ENCODE measurements at places on chromosomes 6 and 20.

DNA sequence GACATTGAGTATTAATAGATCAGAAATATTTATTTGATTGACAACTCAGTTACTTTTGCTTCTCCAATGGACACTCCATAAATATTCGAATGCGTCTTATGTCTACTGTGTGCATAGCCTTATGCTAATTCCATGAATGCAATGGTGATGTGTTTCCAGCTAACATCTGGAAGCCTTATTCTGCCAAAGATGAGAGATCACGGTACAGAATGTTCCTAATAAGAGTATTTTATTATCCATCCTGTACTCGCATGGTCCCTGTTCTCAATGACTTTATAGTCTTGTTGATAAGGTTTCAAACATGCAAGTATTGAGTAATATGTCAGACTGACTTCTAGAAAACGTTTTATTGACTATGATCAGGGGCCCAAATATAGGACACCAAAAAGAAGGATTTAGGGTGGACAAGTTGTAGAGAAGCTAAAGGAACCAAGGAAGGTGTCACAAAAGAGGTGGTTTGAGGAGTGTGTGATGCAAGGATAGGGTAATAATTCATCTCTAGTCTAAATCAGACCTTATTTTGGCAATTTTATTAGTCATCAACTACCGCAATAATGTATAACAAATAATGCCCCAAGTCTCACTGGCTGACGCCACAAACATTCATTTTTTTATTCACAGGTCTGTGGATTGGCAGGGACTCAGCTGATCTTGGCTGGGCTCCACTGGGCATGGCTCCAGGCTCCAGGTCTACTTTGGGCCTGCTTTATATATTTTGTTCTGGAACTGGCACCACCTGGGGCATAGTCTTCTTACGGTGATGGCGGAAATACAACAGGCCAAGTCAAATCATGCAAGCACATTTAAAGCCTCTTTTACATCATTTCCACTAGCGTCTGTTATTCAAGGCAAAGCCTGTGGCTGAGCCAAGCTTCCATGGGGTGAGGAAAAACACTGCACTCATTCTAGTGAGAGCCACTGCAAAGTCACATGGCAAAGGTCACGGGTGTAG, 24.5 kb upstream of the CD83 start:
- DNase-seq, result no peak

- DNase-seq, result no peak
Observed at GRCh38 chr20:58621906-58622548, 29.1 kb upstream of the STX16 start.

- no peak for DNase-seq
Observed at GRCh38 chr6:166664135-166664534, 37.1 kb upstream of the RPS6KA2 start.

DNA sequence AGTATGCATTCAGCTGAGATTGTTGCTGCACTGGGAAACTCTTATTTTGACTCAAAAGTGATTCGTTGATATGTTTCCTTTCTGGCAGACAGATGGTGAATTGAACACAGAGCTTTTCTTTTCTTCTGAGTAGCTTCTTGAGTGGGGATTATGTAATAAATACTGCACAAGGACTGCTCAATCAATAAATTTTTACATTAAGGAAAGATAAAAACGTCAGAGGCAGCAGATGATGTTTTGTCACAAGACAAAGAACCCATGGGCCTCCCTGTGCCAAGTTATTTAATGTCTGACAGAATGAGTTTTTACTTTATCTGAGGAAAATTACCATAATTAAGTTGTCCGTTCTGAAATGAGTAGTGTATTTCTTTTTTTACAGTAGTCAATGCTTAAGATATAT, 460.3 kb downstream of the UTRN start:
- DNase-seq, result no peak

- no peak for DNase-seq
Observed at GRCh38 chr6:24667378-24667803, 514 bp downstream of the ACOT13 start.

DNA sequence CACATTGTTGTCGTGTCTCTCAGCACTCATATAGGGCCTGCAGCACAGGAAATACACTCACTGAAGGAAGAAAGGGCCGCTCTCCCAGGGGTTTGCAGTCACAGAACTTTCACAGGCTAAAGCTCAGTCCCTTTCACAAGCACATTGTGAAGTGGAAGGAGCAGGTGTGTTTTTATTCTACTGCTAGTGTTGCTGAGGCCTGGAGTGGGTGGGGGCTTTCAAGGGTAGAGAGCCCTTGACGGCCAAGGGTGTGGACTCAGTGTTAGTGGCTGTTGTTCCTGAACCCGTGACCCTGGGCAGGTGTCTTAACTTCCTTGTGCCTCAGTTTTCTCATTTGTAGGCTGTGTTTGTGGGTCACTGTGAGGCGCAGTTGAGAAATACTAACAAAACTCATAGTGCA, 66.2 kb upstream of the SLC22A1 start:
- no peak for DNase-seq

DNA sequence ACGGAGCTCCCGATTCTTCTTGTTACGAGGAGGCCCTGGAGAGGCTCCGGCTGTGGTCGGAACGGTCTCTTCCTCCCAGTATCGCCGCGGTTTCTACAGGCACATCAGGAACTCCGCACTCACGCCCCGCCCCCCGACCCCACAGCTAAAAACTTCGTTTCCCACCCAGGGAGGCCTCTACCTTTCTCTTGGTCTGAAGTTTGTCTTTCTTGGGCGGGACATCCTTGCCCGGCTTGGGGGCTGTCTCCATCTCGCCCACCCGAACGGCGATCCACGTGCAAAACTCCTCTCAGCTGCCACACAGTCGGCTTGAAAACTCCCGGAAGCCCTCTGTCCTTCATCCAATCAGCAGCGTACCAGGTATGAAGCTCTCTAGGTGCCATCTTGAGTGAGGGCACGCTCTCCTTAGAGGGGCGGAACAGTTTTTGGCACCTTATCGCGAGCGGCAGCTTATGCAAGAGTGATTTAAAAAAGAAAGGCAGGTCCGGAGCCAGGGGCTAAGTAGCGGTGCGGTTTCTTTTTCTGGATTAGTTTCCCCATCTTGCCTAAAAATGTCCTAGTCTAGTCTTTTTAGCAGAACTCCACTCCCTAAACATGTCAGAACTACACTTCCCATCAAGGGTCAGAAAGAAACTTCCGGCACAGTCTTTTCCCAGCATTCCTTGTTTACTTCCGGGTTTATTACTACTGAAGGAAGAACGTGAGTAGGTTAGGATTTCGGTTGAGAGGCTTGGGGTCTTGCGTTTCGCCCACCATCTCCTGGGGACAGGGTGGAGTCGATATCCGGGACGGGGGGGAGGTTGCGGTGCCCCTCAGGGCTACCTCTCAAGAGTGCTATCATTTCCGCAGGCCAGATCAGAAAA, at the start of the genes PFDN6 and WDR46:
PFDN6 (plus strand) TSS at position 681 of the 863 bp plus-strand sequence. CDS start 256 bp downstream, outside the sequence.
WDR46 (minus strand) TSS at position 319 of the 863 bp plus-strand sequence; CDS start at position 250, 69 bp downstream.
- peak; percentile 92 for DNase-seq

DNA sequence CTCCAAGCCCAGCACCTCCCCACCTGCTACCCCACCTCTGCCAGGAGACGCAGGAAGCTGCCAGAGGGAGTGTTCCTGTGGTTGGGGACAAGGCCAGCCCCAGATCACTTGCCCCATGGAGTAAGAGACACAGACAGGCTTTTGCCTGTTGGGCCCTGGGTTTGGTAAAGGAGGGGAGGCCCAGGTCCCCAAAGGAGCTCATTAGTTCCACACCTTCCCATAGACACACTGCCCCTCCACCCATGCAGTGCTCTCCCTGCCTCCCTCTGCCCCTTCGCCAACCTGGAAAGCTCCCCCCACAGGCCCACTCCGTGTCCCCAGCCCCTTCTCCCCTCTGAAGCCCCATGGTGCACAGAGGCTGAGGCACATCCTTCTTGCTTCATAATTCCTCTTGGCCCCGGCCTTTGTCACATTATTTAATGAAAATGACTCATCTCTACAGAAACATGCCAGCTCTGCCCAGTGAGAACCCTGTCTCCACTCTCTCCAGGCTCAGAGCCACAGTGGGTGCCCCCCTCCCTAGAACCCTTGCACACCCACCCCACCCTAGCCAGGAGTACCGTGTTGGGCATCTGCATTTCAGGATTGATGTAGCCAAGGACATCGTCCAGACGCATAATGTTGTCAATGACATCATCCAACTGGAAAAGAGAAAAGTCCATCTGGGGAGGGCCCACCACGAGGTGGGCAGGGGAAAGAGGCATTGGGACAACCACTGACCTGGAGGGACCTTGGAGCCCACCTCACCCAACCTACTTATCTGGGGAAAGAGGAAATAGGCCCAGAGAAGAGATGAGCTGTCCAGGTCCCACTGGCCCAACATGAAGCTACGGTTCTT, 46.0 kb downstream of the TFEB start:
- DNase-seq, result no peak

- peak; percentile 48 for DNase-seq
Observed at GRCh38 chr6:26205161-26205624, 118.0 kb downstream of the HFE start.

GRCh38 chr20:8376940-8377339, 244.9 kb downstream of the PLCB1 start:
- no peak for DNase-seq

DNA sequence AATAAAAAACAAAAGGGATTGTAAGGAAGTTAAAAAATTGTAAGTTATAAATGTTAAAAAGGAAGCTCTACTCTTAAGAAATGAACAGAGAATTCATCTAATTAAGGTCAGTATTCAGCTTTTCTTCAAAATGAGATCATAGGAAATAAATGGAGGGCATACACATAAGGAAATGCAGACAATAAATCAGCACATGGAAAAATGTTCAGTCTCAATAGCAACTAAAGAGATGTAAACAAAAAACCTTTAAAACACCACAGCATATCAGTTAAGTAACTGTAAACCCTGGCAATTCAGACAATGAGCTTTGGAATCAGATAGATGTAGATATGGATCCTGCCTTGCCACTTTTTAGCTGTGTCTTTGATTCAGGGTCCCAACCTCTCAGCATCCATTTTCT, 24.0 kb upstream of the CLIC5 start:
- no peak for DNase-seq

DNA sequence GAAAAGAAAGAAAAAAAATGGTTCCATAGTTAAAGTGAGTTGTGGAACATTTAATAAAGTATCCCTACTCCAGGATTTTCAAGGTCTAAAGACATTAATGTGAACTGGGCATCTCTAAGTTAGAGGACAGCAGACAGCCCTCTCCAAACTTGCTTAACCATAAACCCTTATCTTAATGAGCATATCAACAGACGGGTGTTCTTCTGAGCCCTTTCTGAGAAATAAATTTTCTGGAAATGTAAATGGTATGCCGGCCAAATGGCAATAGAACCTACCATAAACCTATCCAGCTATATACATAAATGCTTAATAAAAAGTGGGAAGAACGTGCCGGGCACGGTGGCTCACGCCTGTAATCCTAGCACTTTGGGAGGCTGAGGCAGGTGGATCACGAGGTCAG, 12.5 kb downstream of the SLC18B1 start:
- no peak for DNase-seq

DNA sequence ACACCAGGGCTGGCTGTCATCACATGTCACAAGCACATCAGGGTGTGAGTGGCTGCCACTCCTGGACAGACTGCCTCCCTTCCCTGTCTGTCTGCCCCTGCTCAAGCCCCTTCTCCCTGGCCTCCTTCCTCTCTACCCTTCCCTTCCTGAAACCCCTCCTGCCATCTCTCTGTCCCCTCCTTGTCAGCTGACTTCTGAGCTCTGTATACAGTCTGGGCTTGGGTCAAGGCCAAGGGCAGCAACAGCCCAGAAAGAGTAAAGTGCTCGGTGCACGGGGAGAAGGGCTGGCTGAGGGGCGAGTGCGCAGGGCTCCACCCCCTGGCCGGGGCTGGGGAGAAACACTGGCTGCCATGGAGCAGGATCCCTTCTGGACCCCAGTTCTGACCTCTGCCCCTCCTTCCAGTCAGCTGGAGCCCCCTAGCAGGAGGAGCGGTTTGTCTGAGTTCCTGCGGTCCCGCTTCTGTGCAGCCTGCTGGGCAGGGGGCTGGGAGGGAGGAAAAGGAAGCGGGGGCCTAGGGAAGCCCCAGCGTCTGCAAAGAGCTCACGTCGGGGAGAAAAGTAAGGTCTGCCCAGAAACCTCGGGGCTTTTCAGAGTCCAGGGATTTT, 2.0 kb downstream of the LKAAEAR1 start:
- no peak for DNase-seq

DNA sequence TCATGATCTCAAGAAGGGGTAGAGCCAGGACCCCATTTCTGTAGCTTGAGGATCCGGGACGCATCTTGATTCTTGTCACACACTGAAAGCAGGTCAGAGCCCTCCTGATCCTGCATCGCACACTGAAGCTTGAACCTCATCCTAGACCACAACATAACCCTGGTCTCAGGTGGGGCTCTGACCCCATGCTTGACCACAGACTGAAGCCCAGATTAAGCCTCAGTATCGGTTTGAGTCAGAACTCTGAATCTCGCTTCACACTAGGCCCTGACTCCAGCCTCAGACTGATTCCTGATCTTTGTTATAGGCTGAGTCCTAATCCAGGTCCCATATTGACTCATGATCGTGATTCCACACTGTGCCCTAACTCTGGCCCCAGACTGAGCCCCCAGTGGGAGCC, 8.5 kb upstream of the RSPO4 start:
- no peak for DNase-seq

GRCh38 chr6:157271441-157271840, 51.9 kb downstream of the TMEM242 start:
- DNase-seq, result no peak

DNA sequence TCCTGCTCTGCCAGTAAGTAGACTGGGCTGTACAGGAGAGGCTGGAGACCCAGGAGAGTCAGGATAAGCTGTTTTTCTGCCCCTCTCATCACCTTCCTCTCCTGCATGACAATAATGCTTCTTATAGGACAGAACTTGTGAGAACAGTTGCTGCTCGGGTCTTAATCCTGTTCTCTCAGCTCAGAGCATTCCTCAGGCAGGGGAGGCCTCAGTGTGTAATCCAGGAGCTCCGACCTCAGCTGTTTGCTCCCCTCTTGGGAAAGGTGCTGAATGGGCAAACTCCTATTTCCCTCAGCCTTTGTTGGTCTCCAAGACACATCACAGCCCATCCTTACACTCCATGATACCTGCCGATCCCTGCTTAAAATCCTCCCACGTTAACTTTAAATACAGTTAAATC, 134.9 kb upstream of the LRFN2 start:
- no peak for DNase-seq

- DNase-seq, result no peak
Observed at GRCh38 chr6:154408891-154409500, 52.4 kb upstream of the IPCEF1 start.

DNA sequence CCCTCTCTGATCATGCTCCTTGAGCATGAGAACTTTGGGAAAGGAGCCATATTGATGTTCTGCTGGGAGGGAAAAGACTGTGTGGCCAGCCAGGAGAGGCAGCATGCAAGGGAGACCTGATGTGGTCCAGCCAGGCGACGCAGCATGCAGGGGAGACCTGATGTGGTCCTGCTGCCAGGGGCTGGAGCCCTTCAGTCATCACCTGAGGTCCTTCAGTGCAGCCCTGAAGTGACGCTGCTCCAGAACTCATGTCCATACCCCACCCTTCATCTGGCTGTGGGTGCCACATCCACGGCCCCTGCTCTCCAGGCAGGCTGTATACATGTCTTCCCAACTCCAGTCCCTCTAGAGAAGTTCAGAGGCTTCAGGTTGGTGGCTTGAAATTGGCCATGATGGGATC, 134.4 kb downstream of the ERMARD start:
- no peak for DNase-seq
